ENCODE measurements at places on chromosomes 2 and 18. TPM values are rescaled to one million over a fixed set of nuclear protein-coding genes. Genes with fewer than 3 reads are reported as not detected.

DNA sequence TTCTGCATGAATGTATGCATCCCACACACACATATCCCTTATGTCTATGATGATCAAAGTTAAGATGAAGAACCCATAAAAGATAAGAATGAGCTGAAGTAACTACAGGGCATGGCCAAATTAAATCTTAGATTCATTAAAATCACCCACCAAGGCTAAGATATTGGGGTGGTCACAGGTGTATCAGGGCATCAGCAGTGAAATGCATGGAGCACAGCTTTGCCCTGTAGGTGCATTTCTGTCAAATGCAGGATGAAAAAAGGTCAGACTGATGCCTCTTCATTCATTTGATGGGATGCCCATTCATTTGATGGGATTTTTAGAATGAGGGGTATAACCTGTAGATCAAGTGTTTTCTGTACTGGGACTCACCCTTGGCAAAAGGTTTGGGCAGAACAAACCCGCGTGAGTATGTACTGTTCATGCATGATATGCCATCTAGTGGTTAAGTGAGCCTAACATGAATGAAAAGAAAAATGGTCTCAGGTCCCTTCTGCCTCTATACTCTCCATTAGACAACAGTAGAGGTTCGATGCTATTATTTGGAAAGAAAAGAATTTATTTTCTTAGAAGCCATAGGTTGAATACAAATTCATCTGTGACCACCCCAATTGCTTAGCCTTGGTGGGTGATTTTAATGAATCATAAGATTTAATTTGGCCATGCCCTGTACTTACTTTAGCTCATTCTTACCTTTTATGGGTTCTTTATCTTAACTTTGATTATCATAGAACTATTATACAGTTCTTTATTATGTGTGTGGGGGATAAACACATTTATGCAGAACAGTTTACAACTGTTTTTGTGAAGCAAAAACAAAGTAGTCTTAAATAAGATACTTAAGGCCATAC, 43.2 kb upstream of the NOSTRIN start:
- DNase-seq = peak; percentile 23

DNA sequence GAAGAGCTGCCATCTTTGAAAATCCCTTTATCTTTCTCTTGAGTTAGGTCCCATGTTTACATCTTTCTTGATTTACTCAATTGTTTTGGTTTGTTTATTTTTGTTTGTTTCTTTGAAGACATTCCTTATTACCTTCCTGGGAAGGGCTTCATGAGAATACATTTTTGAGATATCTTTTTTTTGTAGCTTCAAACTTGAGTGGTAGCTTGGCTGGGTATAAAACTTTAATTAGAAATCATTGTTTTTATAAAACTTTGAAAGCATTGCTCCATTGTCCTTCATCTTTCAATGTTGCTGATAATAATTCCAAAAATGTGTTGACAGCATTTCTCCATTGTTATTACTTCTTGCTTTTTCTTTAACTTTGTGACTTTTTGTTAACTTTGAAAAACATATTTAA, 145.9 kb upstream of the RBMS1 start:
- DNase-seq = no peak

DNA sequence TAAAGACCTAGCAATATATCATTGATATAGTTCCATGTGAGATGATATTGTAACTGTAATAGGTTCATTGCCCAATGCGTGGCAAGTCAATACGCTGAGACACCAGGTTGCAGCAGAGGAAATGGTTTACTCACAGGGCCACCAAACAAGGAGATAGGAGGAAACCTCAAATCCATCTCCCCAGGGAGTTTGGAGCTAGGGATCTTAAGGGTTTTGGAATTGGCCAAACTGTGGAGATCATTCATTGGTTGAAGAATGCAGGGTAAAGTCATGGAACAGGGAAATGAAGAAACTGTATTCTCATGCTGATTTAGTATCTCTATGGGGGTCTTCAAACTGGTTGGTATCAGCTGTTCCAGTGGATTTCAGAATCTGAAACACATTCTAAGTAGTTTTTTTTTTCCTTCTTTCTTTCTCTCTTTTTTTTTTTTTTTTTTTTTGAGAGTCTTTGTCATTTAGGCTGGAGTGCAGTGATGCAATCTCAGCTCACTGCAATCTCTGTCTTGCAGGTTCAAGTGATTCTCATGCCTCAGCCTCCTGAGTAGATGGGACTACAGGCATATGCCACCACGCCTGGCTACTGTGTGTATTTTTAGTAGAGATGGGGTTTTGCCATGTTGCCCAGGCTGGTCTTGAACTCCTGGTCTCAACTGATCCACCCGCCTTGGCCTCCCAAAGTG, 30.7 kb upstream of the PPM1B start:
- DNase-seq = no peak

DNA sequence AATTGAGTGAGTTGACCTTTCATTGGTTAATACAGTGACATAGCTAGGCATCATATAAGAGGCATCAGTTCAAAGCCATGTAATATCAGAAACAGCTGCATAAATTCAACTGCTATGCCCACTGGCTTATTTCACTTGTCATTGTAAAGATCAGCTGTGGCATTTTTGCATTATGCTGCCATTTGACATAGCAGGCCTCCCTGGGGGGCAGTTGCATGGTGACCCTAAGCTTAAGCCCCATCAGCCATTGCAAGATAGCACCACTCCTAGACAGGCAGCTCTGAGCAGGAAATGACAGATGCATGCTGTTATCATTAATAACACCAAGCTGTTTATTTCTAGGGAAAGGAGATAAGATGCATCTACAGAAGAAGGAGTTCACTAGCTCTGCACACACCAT, 233.4 kb upstream of the CNTNAP5 start:
- no peak for DNase-seq

DNA sequence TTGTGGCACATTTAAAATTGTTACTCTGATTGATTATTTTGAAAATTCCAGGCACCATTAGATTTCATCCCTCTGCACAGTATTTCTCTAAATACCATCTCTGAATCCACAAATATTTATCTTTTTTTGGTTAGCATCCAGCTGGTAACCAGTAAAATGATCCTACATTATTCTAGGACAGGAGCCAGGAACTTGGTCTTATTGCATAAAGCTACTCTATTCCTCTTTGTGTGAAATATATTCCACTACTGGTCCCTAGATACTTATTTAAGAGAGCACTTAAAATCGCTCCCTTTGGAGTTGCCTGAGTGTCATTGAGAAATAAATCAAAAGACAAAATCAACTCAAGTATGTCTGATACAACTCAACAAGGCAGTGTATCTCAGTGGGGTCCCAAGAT, 7.4 kb upstream of the MBOAT2 start:
- DNase-seq = peak; percentile 61

RPL31 gene
- polyA plus RNA-seq = 3,869 TPM

FRZB gene
- polyA plus RNA-seq = 2.3 TPM

SH3BP4 gene
- polyA plus RNA-seq = 26.9 TPM

CXCR1 gene
- 0.13 TPM for polyA plus RNA-seq

Data from right lung (tissue), 10 donors.